ENCODE measurements at places on chromosomes 4 and X. TPM values are rescaled to one million over a fixed set of nuclear protein-coding genes. Genes with fewer than 3 reads are reported as not detected.

- DNase-seq: no peak
Observed at GRCh38 chr4:119788349-119789266, 160.0 kb upstream of the PDE5A start.

AMTN gene
- not detected for total RNA-seq

GRIA2 gene
- total RNA-seq: 5.3 TPM

DNA sequence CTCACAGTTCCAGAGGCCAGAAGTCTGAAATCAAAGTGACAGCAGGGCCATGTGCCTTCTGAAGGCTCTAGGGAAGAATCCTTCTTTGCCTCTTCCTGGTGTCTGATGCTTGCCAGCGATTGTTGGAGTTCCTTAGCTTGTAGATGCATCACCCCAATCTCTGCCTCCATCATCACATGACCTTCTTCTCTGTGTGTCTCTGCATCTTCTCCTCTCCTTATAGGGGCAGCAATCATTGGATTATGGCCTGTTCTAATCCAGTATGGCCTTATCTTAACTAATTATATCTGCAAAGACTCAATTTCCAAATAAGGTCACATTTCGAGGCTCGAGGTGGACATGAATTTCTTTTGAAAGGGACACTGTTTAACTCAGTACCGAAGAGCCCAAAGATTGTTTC lies 71.7 kb upstream of the RAI2 start:
- no peak for DNase-seq

JAKMIP1 gene
- total RNA-seq: not detected

DNA sequence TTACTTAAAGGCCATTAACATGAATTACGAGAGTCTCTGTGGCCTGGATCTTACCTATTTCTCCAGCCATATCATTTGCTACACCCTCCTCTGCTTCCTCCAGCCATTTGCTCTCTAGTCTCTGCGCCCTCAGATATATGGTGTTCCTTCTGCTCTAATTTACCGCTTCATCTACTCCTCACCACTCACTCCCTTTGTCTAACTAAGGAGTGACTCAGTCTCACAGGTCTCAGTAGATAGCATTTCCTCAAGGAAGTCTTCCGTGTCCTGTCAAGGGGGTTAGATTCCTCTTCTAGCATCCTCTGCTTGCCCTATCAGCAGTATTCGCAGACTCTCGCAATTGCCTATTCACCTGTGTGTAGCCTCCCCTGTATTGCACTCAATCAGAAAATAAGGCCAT lies 892.1 kb upstream of the INTU start:
- DNase-seq: no peak
